Left renal cortex interstitium (tissue), 4 donors: ENCODE measurements at places on chromosomes 4 and X.

DNA sequence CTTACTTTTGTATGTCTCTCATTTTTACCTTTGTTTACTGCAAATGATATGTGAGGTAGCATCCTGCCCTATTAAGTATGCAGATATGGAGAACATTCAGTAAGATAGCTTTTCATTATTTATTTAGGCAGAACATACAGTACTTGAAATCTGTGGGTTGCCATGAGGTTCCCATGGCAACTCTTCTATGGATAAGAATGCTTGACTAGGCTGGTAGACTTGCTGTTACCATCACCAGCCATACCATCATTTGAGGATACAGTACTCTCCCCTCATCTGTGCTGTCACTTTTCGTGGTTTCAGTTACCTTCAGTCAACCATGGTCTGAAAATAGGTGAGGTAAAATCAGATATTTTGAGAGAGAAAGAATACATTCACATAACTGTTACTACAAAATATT lies 56.7 kb downstream of the NAF1 start:
- no peak for DNase-seq

DNA sequence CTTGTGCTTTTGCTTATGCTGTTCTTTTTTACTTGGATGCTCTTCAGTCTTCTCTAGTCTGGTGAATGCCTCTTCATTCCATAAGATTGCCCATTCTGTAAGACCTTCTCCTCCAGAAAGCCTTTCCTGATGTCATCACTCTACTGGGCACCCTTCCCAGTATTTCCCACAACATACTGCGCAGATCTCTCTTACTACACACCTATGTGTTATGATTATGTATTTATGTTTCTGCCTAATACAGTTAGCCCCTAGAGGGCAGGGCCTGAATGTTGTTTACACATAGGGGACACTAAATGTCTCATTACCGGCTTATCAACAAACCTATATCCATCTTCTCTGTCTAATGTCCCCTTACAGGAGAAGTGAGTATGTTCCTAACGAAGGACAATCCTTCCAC lies 21.1 kb downstream of the AIFM1 start:
- no peak for DNase-seq

- DNase-seq, result no peak
Observed at GRCh38 chr4:76108467-76109181, 34.1 kb downstream of the ART3 start.

DNA sequence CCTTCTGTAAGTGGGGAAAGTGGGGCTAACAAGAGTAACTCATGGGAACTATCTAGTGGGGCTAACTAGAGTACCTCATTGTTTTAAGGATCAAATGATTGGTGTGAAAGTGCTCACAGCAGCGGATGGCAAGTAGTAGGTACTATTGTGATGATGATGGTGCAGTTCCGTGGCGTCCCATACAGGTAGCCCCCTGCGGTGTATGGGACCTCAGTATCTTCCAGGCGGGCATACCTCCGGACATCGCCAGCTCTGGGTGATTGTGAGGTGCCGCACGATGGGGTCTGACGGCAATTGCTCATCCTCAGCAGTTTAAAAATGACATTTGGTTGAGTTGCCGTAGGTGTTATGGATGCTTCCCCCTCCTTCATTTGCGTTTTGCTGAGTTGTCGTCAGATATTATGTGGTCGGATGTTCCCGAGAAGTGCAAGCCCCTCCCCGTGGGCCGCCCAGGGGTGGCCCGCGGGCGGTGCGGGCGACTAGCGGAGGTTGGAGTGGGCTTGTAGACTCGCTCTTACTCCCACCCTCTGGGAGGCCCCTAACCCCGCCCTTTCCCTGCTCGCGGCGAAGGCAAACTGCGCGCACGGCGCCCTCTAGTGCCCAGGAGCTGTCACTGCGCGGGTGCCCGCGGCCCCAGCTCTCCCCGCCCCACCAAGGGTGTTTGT lies 18.3 kb upstream of the GPR101 start:
- DNase-seq, result peak; percentile 36

- no peak for DNase-seq
Observed at GRCh38 chr4:21307709-21308108, 607.5 kb downstream of the PACRGL start.

- no peak for DNase-seq
Observed at GRCh38 chr4:171186700-171187099, 626.5 kb upstream of the GALNTL6 start.

GRCh38 chr4:173433447-173433846 lies 34.5 kb upstream of the SCRG1 start:
- DNase-seq, result no peak
